ENCODE measurements at places on chromosomes 3 and 15. TPM values are rescaled to one million over a fixed set of nuclear protein-coding genes. Genes with fewer than 3 reads are reported as not detected.

GOLGA8A gene
- 38.6 TPM for total RNA-seq

ARHGEF3 gene
- 3.4 TPM for total RNA-seq

NPAP1 gene
- under 0.01 TPM for total RNA-seq

HTR3E gene
- total RNA-seq: not detected

SOX14 gene
- not detected for total RNA-seq

IQCF5 gene
- not detected for total RNA-seq

CAMKV gene
- total RNA-seq: not detected

PLSCR5 gene
- total RNA-seq: not detected

PLA1A gene
- total RNA-seq: not detected

IMPG2 gene
- total RNA-seq: 0.05 TPM

ST8SIA2 gene
- not detected for total RNA-seq

USP50 gene
- not detected for total RNA-seq

GPR160 gene
- total RNA-seq: 0.57 TPM

OXSM gene
- total RNA-seq: 7.6 TPM

GOLGA8T gene
- not detected for total RNA-seq

TAGLN3 gene
- 10.9 TPM for total RNA-seq

TMEM207 gene
- not detected for total RNA-seq

SLC41A3 gene
- 39.7 TPM for total RNA-seq

TUSC7 gene
- not detected for total RNA-seq

ROPN1 gene
- total RNA-seq: 3.0 TPM

LRRC31 gene
- not detected for total RNA-seq

SLC2A2 gene
- not detected for total RNA-seq

EIF5A2 gene
- total RNA-seq: 6.9 TPM

AMT gene
- total RNA-seq: 1.8 TPM

CLDN16 gene
- not detected for total RNA-seq

GOLGA6D gene
- not detected for total RNA-seq

POC1A gene
- 21.6 TPM for total RNA-seq

MORC1 gene
- total RNA-seq: not detected

AP3B2 gene
- 3.0 TPM for total RNA-seq

GABRR3 gene
- total RNA-seq: not detected

CCPG1 gene
- 50.6 TPM for total RNA-seq

TEX55 gene
- not detected for total RNA-seq

EPHB3 gene
- total RNA-seq: 6.7 TPM

SERPINI2 gene
- total RNA-seq: not detected

ITIH3 gene
- not detected for total RNA-seq

PARP15 gene
- total RNA-seq: not detected

MED12L gene
- total RNA-seq: 1.5 TPM

AMIGO3 gene
- total RNA-seq: 4.3 TPM

GCNT3 gene
- total RNA-seq: not detected

KCTD6 gene
- total RNA-seq: 10.0 TPM

TMEM158 gene
- 17.2 TPM for total RNA-seq

KBTBD8 gene
- total RNA-seq: 2.1 TPM

VGLL3 gene
- total RNA-seq: 0.64 TPM

EPB42 gene
- not detected for total RNA-seq

Measured in A375 (cell line).